Thyroid gland (tissue), 4 donors: ENCODE measurements at places on chromosomes 3 and 15.

DNA sequence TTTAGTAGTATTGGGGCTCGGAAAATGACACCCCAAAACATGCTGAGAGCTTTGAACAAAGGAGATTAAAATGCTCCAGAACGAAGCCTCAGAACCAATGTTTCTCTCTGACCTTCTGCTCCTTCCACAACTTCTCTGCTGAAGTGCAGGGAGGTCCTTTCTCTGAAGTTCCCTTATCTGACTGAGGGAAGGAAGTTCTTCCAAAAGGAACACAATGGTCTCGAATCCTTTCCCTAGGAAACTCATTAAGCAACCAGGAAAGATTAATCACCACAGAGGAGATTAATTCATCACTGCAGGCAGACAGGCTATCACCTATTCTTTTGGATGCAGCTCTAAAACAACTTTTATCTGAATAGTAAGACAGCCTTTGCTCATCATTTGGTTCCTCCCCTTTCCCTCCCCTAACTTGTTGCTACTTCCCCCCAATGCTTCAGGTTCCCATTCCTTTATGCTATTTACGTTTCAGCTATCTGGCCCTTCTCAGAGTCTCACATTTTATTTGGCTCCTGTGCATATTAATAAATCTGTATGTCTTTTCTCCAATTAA lies 18.2 kb upstream of the WDR49 start:
- no peak for DNase-seq

DNA sequence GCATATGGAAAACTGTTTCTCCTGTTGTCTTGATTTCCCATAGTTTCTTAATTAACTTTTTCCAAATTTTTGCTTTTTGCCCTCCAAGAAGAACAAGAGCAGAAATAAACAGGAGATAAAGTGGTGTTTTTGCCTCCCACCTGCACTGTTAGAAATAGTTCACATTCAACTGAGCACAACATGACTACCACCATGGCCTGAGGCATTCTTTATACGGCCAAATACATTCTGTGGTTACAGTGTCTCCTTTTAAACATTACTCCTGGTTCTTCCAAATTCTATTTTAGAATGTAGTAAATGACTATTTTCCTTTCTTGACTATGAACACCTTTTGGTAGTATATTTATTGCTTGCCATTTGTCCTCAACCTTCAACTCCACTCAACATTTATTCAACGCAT lies 98.5 kb downstream of the LARS2 start:
- no peak for DNase-seq

DNA sequence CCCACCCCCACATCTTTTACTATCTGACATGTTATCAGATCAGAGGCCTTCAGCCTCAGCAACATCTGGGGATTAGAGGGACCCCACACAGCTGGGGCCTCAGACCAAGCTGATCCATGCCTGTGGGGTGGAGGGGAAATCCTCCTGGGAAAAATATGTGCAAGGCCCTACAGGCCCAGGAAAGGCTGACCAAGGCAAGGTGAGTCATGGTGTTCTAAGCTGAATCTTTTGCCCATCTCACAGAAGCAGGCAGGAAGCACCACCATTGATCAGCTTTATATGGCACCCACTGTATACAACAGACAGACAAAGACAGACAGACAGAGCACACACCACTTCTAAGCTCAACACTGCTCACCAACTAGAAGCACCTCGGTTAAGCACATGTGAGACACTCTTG lies 12.4 kb upstream of the PARP6 start:
- no peak for DNase-seq

- no peak for DNase-seq
Measured at GRCh38 chr3:17986348-17986816, 244.0 kb upstream of the TBC1D5 start.

GRCh38 chr3:14796403-14797077 lies 22.2 kb upstream of the FGD5 start:
- no peak for DNase-seq

GRCh38 chr15:98997755-98998154 lies 9.8 kb downstream of the PGPEP1L start:
- no peak for DNase-seq

GRCh38 chr3:129324855-129325254 lies 46.2 kb downstream of the HMCES start:
- no peak for DNase-seq

DNA sequence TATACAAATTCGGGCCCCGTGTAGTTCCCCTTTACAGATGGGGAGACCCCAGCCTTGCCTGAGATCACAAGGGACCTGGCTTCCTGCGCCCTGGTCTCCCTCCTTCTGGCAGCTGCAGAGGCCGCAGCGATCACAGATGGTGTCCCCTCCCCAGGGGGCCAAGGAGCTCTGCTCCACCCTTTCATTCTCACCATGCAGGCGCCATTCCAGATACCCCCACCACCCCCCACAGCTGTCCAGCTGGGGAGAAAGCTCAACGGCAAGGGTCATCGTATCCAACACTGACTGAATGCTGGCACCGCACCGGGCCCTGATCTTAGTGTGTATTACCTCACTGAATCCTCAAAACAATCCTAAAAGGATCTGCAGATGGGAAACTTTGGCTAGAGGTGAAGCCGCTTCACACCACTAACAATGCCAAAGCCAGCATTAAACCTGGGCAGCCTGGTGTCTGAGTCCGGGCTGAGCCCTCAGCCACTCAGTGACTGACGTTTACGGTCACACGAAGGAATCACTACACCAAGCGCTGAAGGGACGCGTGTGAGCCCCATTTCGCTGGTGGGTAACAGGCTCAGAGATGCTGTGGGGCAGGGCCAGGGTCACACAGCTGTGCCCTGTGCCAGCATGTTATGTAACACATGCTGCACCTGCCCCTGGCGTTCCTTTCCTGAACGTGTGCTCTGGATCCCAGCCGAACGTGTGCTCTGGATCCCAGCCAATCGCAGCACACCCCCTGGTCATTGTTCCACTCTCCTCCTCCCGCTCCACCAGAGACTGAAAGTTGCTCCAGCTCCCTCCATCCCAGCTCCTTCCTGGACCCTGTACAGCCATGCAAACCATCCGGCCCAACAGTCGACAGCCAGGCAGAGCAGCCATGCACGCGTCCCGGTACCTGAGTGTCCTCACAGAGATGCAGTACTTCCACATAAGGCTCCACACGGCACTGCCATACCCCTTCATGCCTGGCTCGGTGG lies 51.8 kb downstream of the IQSEC1 start:
- no peak for DNase-seq

GRCh38 chr3:49277383-49277775 lies 347 bp upstream of the C3orf62 start:
- no peak for DNase-seq

DNA sequence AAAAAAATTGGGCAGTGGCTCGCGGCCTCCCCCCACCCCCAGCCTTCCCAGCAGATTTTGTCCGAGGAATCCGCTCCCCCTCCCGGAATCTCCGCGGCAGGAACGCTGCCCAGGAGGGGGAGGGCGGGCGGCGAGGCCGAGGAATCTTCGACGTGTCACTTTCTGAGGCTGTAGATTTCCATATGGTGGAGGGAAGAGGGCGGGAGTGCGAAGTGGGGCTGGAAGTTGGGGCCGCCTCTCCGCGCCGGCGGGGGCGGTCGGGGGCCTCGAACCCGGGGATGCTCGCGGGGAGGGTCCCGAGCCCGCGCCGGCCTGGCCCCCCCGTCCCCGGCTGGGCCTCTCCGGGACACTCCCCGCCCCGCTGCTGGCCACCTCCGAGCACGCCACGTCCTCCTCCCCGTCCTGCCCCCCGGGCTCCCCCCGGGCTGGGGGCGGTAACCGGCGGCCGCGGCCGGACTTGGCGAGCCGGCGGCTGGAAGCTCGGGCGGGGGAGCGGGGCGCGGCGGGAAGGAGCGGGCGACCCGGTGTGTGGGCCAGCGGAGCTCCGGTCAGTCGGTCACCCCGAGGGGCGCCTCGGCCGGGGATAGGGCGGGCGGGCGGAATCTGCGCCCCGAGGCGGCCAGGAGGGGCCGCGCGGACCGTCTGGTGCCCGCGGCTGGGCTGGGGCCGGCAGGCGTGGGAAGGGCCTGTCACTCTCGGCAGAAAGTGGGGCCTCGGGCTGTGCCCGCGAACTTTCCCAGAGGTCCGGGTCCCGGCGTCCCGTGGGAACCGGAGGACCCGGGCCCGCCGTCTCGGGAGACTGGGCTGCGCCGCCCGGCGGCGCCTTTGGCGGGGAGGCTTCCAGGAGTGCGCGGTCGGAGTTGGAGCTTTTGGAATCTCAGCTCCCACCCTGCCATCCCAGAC lies 951 bp downstream of the FNDC3B start:
- peak; percentile 86 for DNase-seq

GRCh38 chr3:50259432-50260026 lies 9.4 kb upstream of the SEMA3B start:
- DNase-seq = no peak

DNA sequence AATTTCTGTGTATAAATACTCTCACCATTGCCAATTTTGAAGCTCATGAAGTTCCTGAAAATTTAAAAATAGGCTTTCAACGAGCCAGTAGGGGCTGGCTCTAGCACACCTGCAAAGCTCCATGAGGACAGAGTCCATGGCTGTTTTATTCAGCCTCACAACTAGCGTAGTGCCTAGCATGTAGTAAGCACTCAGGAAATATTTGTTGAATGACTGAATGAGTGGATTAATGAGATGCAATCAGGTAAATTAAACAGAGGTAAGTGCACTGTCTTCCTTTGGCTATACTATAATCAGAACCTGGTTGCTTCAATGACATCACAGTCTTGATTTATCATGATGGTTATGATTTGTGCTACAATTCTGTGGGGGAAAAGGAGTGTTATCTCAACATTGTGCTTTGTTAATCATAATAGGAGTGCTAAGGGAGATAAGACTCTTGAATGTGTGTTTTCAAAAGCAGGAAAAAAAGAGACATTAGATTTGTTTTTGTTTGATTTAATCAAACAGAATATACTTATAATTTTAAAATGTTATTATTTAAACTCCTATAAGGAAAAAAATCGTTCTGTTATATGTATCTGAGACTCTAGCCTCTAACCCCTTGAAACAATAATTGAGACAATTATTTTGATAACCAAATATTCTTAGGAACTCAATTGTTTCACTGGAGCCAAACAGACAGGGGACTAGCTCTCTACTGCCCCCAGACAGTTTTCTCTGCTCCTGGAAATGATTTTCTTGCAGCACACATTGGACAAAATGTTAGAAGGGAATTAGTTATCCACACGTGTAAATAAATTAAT lies 171.7 kb upstream of the ATP11B start:
- no peak for DNase-seq

DNA sequence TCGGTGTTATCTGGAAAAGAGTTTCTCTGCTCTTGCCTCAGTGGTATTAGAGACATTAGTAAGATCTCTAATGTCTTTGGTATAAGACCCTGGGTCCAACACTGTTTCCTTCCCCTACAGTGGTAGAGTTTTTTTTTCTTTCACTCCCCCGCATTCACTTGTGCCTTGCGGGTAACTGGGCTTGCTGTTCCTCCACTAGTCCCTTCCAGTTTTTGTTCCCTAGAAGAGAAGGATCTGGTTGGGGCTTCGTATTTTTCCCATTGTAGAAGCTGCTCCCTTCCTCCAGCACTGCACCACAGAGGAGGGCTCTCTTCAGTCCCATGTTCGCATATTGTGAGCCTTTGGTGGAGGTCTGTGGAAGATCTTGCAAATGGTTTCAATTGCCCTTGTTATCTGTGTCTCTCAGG lies 13.7 kb downstream of the CTDSPL2 start:
- DNase-seq = no peak

GRCh38 chr3:137194301-137194700 lies 236.5 kb downstream of the IL20RB start:
- no peak for DNase-seq

- no peak for DNase-seq
Measured at GRCh38 chr3:49161808-49162530, 4.2 kb downstream of the CCDC71 start.

GRCh38 chr15:88003541-88004327 lies 252.8 kb downstream of the NTRK3 start:
- no peak for DNase-seq

- DNase-seq = no peak
Measured at GRCh38 chr15:39114690-39115378, 466.0 kb upstream of the THBS1 start.

DNA sequence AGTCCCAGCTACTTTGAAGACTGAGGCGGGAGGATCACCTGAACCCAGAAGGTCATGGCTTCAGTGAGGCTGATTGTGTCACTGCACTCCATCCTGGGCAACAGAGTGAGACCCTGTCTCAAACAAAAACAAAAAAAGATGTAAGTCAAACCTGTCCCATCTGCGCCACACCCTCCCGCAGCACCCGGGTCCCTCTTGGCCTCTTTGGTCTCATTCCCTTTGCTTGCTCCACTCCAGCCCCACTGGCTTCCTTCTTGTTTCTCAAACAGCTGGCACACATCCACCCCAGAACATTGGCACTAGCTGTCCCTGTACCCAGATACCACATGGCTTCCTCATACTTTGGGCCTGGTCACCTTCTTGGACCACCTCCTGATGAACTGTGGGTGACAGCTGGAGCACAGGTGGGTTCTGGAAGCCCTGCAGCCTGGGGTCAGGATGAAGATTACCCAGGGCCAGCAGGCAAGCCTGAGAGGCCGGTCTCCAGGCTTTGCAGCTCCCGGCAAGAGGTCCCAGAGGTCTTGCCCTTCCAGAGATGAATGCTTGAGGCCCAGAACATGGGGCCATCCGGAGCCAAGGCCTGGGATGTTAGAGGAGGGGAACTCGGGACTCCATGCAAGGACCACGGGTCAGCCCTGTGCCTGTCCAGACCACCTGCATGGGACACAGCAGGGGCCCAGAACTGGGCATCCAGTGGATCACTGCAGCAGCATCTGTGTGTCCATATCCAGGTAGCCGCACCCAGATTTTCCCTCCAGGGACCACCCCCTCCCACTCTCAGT lies 10.9 kb upstream of the GATA2 start:
- no peak for DNase-seq

DNA sequence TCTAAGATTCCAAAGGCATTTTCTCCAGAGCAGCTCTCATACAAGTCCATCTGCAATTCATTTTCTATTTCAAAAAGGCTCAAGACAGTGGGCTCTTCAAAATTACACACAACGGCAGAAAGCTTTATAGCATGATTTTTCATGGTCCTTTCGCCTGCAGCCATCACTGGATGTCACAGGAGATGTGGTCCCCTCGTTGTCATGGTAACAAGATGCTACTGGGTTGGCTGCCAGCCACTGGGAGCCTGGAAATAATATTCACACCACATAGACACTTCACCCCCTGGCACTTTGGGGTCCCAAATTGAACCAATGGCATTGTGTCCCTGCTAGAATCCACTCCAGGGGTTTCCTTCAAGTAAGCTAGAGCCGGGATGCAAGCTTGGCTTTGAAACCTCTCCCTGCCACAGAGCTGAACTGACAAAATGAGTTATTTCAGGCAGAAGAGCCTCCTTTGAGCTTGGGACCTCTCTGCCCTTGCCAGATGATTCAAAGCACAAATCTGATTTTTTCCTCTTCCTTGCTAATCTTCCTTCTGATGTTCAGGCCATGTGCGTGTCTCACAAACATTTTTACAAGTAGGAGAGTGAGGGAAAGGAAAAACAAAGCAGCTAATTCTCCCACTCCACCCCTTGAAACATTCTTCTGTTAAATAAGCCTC lies 512.6 kb upstream of the ADAMTS9 start:
- no peak for DNase-seq

GRCh38 chr3:116749388-116749787 lies 39.8 kb downstream of the TUSC7 start:
- DNase-seq = no peak
